ENCODE measurements at places on chromosomes 11 and 22. TPM values are rescaled to one million over a fixed set of nuclear protein-coding genes. Genes with fewer than 3 reads are reported as not detected.

The POU2AF2 gene
- not detected for total RNA-seq

DNA sequence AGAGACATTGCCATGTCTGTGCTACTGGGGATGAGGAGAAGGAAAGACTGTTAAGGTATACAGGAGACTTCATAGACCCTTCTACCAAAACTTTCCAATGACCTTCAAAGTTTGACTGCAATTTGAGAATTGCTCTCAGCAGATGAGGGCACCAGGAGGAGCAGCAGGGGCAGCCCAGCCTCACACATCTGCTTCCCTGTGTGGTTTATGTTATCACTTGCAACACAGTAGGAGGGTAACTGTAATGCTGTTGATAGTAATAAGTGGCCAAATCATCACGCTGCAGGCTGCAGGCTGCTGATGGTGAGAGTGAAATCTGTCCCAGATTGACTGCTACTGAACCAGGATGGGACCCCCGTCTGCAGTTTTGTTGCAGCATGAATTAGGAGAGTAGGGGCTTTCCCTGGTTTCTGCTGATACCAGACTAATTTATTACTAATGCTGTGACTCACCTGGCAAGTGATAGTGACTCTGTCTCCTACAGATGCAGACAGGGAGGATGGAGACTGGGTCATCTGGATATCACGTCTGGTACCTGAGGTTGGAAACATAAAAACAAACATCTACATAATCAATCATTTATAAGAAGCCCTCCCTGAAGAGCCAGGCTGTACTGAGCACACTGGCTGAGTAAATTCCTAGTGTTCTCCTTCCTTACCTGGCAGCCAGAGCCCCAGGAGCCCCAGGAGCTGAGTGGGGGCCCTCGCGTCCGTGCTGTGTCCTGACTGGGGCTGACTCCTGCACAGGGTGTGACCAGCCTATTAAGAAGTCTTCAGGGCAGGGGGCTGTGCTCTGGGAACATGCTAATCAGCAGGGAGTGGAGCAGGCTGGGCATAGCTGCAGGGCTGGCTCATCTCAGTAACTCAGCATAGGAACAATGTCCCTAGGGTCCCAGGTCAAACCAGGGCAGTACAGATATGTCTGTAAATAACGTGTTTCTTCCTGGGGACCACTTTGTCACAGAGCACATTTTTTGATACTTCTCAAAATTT, 74.4 kb downstream of the GAB4 start:
- no peaks in the 10 kb centered on the region for H3K36me3 ChIP-seq
- no peaks in the 10 kb centered on the region for H3K4me1 ChIP-seq
- H3K27me3 ChIP-seq: no peaks in the 10 kb centered on the region
- no peak for DNase-seq

DNA sequence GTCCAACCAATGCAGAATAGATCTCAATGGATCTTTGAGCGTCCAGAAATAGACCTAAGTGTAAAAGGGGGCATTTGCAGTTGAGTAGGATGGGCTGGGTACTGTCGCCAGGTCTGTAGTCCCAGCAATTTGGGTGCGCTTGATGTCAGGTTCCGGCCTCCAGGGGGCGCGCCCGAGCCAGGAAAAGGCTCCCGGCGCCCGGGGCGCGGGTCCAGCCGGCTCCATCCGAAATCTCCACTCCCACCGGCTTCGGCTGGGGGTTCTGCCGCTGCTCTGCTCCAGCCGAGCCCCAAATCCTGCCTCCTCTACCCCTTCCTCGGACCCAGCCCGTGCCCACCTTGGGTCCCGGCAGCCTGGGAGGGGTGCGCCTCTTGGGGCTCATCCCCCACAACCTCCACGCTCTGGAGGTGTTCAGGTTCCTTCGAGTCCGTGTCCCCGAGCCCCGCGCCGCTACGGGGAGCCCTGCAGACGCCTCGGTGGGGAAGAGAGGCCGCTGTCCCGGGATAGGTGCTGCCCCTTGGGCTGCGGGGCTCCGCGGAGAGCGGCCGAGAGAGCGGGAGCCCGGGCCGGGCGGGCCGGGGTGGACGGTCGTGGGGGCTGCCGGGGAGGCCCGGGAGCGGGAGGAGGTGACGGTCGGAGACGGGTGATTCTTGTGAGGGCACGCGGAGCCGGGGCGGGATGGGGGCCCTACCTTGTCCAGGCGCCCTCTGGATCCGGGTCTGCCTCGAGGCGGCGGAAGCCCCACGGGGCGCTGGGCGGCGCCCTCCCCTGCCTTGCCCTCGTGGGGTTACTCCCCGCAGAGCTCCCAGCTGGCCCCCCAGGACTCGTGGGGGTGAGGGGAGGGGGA, 13.0 kb upstream of the CYB5R3 start:
- peaks cover 3% of the 10 kb centered on the region for H3K4me1 ChIP-seq
- no peaks in the 10 kb centered on the region for H3K27me3 ChIP-seq
- DNase-seq: no peak
- no peaks in the 10 kb centered on the region for H3K36me3 ChIP-seq
- peak overlapping the region; percentile 83 for H3K4me3 ChIP-seq

The BTBD18 gene
- not detected for total RNA-seq

DNA sequence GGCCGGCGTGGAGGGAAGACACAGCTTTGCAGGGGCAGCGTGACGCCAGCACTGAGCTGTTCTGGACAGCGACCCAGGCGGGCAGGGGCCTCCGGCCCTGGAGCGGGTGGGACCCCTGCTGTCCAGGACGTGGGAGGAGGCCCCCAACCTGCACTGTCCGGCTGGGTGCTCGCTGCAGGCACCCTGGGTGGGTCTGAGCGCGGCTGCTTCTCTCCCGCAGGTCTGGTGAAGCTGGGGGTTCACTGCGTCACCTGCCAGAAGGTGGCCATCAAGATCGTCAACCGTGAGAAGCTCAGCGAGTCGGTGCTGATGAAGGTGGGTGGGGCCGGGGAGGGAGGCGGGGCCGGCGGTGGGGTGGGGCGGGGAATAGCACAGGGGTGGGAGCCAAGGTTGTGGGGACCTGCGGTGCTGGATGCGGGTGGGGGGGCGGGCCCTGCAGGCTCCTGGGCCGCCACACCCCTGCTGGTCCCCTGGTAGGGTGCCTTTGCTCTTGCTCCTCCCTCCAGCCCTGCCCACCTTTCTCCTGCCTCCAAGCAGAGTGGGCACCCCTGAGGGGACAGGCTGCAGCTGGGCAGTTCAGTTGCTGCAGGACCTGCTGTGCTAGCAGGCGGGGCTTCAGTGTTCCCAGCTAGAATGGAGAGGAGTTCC, 46.2 kb downstream of the BRSK2 start:
- no peaks in the 10 kb centered on the region for H3K36me3 ChIP-seq
- H3K27me3 ChIP-seq: no peaks in the 10 kb centered on the region
- no peak overlapping the region for H3K4me3 ChIP-seq
- H3K4me1 ChIP-seq: no peaks in the 10 kb centered on the region

The POU2AF3 gene
- not detected for total RNA-seq

The LRRC75B gene
- 13.7 TPM for total RNA-seq

DNA sequence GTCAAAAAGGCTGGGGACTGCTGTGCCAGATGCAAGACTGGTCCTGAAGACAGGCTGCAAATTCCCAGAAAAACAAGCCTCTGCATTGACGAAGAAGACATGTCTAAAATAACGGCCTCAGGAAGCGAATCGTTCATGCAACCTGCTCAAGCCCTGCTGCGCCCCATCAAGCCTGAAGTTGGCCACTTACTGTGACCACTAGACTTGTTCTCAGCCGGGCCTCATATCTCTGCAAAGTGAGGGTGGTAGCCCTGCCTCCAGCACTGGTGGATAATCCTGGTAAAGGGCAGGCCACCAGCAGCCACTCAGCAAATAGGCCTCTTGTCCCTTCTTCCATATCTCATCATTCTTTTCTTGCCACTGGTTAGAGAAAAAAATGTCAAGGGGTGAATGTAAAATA, 11.8 kb downstream of the LTO1 start:
- no peaks in the 10 kb centered on the region for H3K4me1 ChIP-seq
- no peak overlapping the region for H3K27ac ChIP-seq
- H3K4me3 ChIP-seq: no peak overlapping the region
- H3K27me3 ChIP-seq: no peaks in the 10 kb centered on the region
- no peak for DNase-seq
- peaks cover 28% of the 10 kb centered on the region for H3K36me3 ChIP-seq

- no peak for DNase-seq
- H3K36me3 ChIP-seq: no peaks in the 10 kb centered on the region
- no peak overlapping the region for H3K27ac ChIP-seq
These were observed 26.3 kb downstream of the NLRP14 start for GRCh38 chr11:7046474-7047175.

- DNase-seq: no peak
- H3K4me1 ChIP-seq: peaks cover 46% of the 10 kb centered on the region
- H3K27me3 ChIP-seq: no peaks in the 10 kb centered on the region
- no peak overlapping the region for H3K4me3 ChIP-seq
- no peak overlapping the region for H3K27ac ChIP-seq
These were observed 14.2 kb upstream of the MOB2 start for GRCh38 chr11:1500466-1501420.

DNA sequence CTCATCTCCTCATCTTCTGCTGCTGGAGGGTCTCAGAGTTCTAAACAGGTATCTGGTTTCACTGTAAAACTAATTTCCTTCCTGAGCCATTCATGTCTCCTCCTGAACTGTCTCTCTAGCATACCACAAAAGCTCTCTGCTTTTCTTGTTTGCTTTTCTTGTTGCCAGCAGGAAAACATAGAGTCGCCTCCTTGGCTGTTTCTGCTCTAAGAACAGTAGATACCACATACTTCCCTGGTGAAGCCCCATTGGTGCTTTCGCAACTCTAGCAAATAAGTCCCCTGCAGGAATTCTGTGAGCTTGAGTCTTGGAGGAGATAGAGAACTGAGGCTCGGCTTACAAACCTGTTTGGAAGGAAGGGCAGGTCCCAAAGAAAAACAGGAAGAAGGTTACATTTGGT, 7.0 kb downstream of the DIXDC1 start:
- peaks cover 43% of the 10 kb centered on the region for H3K4me1 ChIP-seq
- H3K36me3 ChIP-seq: no peaks in the 10 kb centered on the region
- no peak for DNase-seq
- peak overlapping the region; percentile 4 for H3K4me3 ChIP-seq
- peak overlapping the region; percentile 93 for H3K27ac ChIP-seq

DNA sequence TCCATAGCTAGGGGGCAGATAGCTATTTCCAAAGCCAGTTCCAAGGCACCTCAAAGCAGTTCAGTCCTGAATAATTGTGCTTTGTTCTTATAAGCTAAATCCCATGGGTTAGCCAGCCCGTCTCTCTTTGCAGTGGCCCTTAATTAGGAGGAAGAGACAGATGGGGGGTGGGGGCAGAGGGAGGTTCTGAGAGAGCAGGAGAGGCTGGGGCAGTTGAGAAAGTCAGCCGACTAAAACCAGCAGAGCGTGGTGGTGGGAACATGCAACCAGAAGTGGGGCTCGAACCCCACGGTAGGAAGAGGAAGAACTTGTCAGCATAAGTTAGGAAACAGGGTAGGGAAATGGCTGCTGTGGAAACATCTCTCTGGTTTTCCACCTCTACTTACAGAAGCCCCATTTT, 10.9 kb upstream of the SCN4B start:
- no peak for DNase-seq
- H3K27ac ChIP-seq: no peak overlapping the region
- H3K27me3 ChIP-seq: no peaks in the 10 kb centered on the region
- H3K4me3 ChIP-seq: no peak overlapping the region
- H3K4me1 ChIP-seq: no peaks in the 10 kb centered on the region

The GRAP2 gene
- total RNA-seq: 1.8 TPM

The TMEM132A gene
- total RNA-seq: 8.4 TPM

The FGF3 gene
- not detected for total RNA-seq

- H3K27ac ChIP-seq: no peak overlapping the region
- H3K4me1 ChIP-seq: peaks cover 16% of the 10 kb centered on the region
- no peaks in the 10 kb centered on the region for H3K36me3 ChIP-seq
These were observed 1.4 kb upstream of the APOA5 start for GRCh38 chr11:116792869-116793771.

- H3K4me1 ChIP-seq: peaks cover 12% of the 10 kb centered on the region
- H3K36me3 ChIP-seq: no peaks in the 10 kb centered on the region
- peak overlapping the region; percentile 21 for H3K27ac ChIP-seq
- no peak overlapping the region for H3K4me3 ChIP-seq
- no peak for DNase-seq
These were observed 172.9 kb upstream of the MPPED2 start for GRCh38 chr11:30758946-30759504.

DNA sequence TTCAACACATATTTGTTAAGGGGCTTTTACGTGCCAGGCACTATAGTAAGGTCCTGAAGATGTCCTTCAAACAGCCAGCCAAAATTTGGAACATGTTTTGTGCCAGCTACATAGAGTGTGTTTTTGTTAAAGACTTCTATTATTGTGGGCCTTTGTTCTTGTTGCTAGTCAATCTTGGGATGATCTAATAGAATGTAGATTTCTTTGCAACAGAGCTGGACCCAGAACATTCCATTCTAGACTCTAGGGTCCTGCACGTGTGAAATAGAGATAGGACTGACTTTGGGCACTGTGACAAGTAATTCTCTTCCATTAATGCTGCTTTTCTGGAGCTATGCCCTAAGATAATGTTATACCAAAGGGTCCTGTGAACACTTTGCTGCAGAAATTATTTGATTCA, 16.9 kb upstream of the IPO7 start:
- H3K36me3 ChIP-seq: no peaks in the 10 kb centered on the region
- no peak overlapping the region for H3K4me3 ChIP-seq
- H3K4me1 ChIP-seq: peaks cover 14% of the 10 kb centered on the region
- DNase-seq: no peak
- H3K27ac ChIP-seq: no peak overlapping the region

GRCh38 chr11:5004424-5005274, 10.0 kb downstream of the OR51L1 start:
- no peak for DNase-seq
- no peak overlapping the region for H3K4me3 ChIP-seq
- H3K27me3 ChIP-seq: no peaks in the 10 kb centered on the region

- peak overlapping the region; percentile 96 for H3K4me3 ChIP-seq
- no peaks in the 10 kb centered on the region for H3K36me3 ChIP-seq
- no peaks in the 10 kb centered on the region for H3K27me3 ChIP-seq
- peaks cover 14% of the 10 kb centered on the region for H3K4me1 ChIP-seq
- DNase-seq: no peak
These were observed 12.1 kb downstream of the YPEL4 start for GRCh38 chr11:57637626-57638004.
